Stimulated activated CD4-positive, alpha-beta T cell treated with anti-CD3 and anti-CD28 coated beads, Interleukin-1b, Interleukin-23, amount 100 ng/mL, for 4 hours (primary cell): ENCODE measurements at places on chromosomes 12 and 14.

GRCh38 chr14:51209457-51209856 lies 30.6 kb upstream of the TMX1 start:
- no peak for DNase-seq

DNA sequence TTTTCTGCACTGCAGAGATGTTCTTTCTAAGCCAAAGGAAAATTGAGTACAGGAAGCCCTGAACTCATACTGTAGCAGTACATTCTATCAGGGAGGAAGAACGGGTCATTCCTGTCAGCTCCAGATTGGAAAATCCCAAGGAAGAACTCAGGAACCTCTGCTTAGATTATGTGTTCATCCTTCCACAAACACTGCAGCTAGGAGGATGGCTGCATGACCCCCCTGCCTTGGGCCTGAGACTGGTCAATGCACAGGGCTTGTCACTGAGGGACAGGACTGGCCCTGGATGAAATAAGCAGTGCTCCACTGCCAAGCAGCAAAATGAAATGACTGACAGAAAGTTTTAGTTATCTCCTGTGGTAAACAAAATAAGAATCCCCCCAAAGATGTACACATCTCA lies 1406.8 kb upstream of the TMEM132C start:
- DNase-seq: no peak

- no peak for DNase-seq
Measured at GRCh38 chr12:70948976-70949336, 28.4 kb upstream of the PTPRR start.

- no peak for DNase-seq
Measured at GRCh38 chr12:130815028-130815741, 23.9 kb downstream of the STX2 start.

GRCh38 chr12:3229577-3229976 lies 152.4 kb downstream of the TSPAN9 start:
- no peak for DNase-seq

GRCh38 chr14:79175671-79176070 lies 1005.5 kb downstream of the NRXN3 start:
- no peak for DNase-seq

DNA sequence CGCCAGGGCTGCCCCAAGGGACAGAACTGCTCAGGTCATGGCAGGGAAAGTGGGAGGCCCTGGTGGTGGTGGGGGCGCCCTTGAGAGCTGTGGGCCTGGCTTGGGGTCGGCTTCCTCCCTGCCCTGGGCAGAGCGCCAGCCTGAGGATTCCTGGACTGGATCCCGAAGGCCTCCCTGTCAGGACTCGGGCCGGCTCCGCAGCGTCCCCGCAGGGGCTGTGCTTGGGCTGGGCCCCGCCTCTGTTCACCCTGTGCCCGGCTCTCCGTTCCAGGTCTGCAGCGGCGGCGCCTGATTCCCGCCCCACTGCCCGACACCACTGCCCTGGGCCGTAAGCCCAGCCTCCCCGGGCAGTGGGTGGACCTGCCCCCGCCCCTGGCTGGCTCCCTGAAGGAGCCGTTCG lies 39.9 kb downstream of the KIF26A start:
- DNase-seq: no peak

DNA sequence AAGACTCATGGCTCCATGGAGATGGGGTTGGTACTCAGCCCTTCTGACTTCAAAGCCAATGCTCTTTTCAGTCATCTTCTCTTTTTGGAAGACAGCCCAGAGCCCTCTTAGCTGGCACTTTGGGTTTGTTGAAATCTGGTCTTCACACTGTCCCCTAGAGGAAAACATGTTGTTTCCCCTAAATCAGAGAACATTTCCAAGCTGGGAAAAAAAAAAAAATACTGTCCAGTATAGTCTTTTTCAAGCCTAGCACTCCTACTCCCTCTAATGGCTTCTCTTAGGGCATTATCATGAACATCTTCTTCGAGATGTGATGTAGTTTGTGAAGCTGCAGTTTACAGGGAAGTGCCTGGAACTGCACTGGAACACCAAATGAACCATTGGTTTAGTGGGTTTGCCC lies 3.0 kb upstream of the ZC3H14 start:
- DNase-seq: no peak

GRCh38 chr12:117234441-117234840 lies 44.2 kb upstream of the FBXO21 start:
- no peak for DNase-seq

- DNase-seq: no peak
Measured at GRCh38 chr14:46653031-46653755, 1.6 kb upstream of the RPL10L start.

DNA sequence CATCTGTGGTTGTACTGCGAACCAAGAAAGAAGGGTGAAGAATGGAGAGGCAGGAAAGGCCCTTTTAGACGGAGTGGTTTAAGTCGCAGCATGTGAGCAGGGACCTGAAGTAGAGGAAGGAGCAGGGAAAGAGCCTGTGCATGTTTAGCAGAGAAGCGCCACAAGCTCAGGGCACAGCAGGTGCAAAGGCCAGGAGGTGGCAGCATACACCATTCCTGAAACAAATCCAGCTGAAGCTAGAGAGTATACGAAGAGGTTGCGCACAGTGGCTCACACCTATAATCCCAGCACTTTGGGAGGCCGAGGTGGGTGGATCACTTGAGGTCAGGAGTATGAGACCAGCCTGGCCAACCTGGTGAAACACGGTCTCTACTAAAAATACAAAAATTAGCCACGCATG lies 49.9 kb downstream of the HELB start:
- no peak for DNase-seq

DNA sequence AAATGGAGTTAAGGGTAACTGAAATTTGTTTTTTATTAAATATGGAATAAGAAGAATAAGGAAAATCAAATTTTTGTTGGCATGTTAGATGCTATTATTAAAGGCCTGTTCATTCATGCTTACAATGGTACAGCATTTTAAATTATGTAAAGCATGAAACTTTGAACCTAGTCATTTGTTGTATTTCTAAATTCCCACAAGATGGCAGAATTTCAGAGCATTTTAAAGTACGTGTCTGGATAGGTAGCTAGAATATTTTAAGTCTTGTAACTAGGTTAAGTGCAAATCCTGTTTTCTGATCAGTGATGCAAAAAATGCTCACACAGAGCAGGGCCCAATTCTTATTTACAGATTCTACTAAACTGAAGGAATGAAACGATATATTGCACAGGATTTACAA lies 585.6 kb upstream of the MIS18BP1 start:
- no peak for DNase-seq

DNA sequence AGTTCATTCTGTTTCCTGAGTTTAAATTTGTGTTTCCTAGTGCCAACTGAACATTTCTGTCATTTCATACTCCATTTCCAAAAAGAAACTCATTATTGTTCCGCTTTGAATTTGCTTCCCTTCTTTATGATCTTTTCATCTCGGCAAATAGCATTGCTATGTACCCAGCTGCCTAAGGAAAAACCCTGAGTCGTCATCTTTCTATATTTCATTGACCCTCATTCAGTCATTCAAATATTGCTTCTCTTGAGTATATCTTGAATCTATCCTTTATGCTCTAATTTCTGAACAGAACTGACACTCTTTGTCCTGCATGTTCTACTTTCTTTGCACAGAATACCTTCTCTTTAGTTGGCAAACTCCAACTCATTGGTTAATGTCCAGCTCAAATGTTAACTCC lies 35.9 kb downstream of the ADIPOR2 start:
- DNase-seq: no peak

- DNase-seq: no peak
Measured at GRCh38 chr12:76666290-76666835, 97.6 kb upstream of the ZDHHC17 start.

GRCh38 chr14:98907271-98907670 lies 364.7 kb downstream of the BCL11B start:
- no peak for DNase-seq

DNA sequence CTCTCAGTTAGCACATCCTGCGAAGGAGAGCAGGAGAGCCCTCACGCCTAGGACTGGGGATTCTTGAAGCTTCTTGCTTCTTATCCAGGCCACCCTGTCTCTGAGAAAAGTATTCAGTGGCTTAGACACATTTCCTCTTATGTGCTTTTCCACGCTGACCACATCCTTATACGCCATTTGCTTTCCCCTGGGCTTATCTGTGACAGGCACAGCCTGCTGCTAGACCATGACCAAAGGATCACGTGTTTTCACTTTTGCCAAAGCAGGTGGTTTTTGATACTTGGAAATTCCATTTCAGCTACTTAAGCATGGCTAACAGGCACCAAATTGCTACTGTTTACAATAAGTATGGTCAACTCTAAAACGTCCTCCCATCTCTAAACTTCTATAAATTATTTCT lies 587.4 kb downstream of the AACS start:
- DNase-seq: no peak

DNA sequence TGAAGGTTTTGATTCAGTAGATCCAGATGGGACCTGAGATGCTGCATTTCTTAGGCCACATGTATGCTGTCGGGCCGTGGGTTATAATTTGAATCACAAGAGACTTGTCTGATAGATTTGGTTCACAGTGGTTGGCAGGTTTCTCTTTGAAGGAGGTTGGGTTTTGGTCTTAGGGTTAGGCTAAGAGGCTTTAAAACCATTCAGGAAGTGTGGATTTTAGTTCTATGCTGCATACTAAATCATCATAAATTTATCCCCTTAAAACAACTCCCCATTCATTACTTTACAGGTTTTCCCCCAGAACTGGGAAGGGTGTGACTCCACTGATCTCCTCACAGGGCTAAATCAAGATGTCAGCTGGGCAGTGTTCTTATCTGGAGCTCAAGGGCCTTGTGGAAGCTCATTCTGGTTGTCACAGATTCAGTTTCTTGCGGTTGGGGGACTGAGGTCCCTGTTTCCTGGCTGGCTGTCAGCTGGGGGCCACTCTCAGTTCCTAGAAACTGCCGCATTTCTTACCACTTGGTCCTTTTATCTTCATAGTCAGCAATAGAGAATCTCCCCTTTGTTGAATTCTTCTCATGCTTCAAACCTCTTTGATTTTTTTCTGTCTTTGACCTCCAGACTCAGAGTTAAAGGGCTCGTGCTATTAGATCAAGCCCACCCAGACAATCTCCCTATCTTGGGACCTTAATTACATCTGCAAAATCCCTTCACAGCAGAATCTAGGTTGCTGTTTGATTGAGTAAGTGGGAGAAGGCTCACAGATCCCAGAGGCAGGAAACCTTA lies 20.6 kb upstream of the PCNX1 start:
- DNase-seq: no peak

GRCh38 chr12:24561882-24562770 lies 386.8 kb downstream of the BCAT1 start:
- DNase-seq: no peak

DNA sequence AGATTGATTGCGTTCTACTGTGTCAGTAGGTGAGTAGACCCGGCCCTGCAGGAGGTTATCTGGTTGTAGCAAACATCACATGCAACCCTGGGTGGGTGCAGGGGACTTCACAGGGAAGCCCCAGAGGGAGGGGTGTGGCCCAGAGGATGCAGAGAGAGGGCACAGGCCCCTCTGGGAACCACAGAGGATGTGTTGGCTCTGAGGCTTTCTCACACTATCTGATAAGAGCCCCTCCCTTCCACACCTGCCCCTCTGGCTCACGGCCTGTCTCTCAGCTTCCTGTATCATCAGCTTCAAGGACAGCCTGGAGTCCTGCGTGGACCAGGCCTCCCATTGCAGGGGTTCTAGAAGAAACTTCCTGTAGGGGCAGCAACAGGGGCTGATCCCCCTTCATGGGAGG lies 101.9 kb downstream of the RIN3 start:
- peak; percentile 28 for DNase-seq

DNA sequence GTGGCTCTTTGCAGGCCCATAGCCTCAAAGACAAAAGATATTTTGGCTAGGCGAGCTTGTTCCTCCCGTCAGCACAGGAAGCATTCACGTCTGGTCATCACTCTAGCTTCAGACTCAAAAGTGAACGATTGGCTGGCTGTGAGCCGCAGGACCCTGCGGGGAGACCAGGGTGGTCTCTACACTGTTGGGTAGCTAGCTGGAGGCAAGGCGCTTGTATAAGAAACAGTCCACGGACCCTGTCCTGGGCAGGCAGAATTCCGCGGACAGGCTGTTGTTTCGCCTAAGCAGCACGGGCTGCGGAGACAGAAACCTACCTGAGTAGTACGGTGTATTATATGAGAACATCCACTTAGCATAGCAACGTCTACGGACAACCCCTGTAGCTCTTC lies 29.6 kb downstream of the WBP11 start:
- DNase-seq: peak; percentile 25

- DNase-seq: no peak
Measured at GRCh38 chr12:68250454-68250853, 3.0 kb downstream of the IL22 start.

DNA sequence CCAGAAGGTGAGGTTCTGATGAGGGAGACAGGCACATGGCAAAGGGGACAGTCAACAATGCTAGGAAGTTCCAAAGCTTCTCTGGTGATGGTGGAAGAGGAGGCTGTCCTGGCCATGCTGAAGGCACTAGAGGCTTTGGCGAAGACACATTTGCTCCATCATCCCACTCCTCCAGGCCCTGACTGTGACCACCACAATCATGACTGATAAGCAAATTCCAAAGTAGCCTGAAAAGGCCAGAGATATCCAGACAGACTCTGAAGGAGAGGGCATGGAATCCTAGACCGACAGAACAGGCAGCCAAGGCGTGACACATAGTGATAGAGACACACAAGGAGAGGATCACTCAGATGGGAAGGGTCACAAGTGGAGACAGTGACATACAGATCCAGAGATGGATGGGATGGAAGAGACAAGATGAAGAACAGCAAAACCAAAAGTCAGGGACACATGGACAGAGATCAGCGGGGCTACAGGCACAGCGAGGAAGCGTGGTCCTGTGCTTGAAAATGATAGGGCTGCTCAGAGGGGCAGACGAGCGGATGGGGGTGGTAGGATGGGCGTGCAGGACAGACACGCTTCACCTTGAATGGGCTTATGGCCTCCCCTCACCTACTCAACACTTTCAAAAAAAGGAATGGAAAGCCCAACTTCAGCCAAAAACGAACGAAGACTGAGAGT lies 1.3 kb downstream of the ZFHX2 start:
- DNase-seq: no peak

- DNase-seq: no peak
Measured at GRCh38 chr12:48331399-48331798, 19.3 kb downstream of the ZNF641 start.

GRCh38 chr12:63400718-63401117 lies 249.7 kb upstream of the AVPR1A start:
- DNase-seq: no peak

- DNase-seq: no peak
Measured at GRCh38 chr12:4270016-4270830, 3.3 kb upstream of the CCND2 start.

DNA sequence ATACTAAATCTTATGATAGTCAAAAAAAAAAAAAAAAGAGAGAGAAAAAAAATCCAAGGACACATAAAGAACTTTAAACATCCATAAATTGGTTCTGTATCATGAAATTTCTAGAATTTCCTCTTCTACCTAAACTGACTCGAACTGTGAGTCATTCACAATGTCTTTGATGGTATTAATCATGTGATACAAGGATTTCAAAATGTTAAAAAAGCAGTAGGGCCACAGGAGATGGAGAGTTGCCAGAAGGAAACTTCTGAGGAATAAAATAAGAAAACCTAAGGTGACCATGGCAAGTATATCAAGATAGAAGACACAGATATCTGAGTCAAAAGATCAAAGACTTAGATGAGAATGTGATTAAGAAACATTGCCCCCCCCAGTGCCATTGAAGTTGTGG lies 1320.9 kb upstream of the FLRT2 start:
- DNase-seq: no peak

- DNase-seq: no peak
Measured at GRCh38 chr12:108583991-108584390, 13.9 kb downstream of the TMEM119 start.

- no peak for DNase-seq
Measured at GRCh38 chr12:48640428-48640827, 41.6 kb downstream of the KANSL2 start.

- DNase-seq: no peak
Measured at GRCh38 chr12:49340971-49341776, 4.2 kb upstream of the C1QL4 start.

GRCh38 chr12:105562199-105562971 lies 231.9 kb downstream of the C12orf75 start:
- DNase-seq: no peak
